Caco-2 (cell line): ENCODE measurements at places on chromosomes 12 and 14.

DNA sequence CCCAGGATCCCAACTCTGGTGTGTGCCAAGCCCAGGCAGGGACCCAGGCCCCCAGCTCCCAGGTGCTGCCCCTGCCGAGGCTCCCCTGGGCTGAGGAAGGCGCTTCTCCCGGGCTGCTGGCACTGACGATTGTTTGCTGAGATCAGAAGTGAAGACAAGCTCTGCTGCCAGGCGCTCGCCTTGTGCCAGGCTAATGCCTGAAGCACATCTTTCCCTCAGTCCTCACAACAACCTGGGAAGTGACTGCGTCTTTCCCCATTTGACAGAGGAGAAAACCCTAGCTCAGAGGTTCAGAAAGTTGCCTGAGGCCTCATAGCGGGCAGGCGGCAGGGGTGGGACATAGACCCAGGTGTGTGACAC is 36.8 kb downstream of the ANKRD9 start:
- DNase-seq, result no peak

GRCh38 chr14:96030108-96030760 is 8.9 kb upstream of the C14orf132 start:
- no peak for DNase-seq

- no peak for DNase-seq
Observed at GRCh38 chr12:129208566-129208965, 355.3 kb downstream of the GLT1D1 start.

DNA sequence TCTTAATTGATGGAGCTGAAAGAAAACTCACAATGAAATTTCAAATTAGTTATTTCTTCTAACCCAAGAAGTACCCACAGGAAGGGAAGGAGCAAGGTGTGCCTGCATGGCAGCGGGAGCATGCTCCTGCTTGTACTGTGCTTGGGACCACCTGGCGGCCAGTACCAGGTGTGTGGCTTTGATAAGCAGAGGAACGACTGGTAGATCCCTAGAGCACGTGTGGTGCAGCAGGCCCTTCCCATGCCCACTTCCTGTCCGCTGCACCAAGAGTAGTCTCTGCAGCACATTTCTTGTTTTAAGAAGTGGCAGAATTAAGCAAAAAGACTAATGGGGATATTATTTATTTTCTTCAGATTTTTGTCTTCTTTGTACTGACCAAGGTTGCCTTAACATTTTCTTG is 122.3 kb upstream of the ATF1 start:
- DNase-seq, result no peak

DNA sequence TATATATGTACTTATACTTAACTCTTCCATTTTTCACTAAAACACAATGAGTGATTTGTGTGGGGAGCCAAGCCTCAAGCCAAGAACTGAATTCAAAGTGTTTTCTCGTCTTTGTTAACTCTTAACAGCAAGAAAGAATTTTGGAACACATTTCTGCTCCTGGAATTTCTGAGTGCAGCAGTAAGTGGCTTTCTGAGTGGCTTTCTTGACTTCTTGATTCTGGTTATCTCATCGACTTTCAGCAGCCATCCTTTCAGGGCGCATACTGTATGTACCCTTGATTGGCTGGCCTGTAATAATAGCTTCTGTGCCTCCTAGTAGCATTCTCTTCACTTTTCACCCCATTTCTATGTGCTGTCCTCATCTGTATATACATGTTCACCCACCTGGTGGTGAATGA is 157.4 kb downstream of the FBXL14 start:
- no peak for DNase-seq

DNA sequence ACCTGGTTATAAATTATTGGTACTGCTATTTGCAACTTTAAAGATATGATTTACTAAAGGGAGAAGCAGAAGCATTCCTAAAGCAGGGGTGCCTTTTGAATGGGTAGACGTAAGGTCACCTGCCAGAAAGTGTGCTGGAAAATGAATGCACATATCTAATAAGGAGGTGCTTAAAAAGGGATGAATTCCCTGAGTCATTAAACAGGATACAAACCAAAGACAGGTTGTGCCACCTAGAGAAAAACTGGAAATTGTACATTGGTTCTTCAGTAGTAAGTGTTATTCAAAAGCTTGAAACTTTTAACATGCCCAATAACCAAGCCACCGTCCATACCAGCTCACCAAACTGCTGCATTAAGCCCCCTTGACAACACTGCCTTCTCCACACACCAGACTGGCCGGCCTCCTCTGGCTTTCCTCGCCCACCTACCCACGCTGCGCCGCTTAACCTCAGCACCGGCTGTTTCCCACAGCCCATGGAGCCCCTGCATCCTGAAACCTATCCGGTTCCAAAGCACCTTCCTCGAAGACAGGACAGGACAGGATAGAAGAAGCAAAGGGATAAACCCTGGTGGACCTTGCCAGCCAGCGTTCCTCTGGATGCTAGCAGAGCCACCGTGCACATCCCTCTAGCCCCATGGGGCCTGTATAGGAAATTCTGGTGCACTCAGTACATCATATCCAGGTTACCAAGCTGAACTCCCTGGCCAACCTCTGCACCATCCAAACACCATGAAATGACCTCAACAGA is 201.5 kb upstream of the CAND1 start:
- DNase-seq, result no peak

DNA sequence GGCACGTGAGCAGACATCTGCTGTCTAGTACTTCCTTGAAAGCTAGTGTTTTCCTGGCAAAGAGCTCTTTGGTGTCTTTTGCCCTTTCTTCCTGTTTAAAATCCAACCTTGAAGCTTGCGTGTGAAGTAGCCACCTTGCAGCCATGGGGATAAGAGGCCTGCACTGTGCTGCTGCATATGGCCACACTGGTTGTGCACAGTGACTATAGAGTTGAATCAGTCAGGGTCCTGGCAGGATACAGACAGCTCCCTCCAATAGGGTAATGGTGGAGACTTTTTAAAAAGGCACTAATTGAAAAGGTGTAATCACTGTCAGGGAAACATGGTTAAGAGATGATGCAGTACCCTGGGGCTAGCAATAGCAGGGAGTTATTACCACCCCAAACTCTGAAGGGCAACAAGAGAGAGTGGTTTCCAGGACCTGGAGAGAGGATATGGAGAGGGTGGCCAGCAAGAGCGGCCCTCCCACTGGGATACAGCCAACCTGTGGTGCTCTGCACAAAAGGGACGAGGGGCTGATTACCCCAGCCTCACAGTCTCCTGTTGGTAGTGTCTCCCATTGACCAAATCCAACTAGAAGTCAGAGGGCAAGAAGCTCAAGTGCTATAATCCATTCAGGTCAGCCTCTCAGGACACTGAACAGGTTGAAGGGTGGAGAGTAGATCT is 4.8 kb upstream of the GLT8D2 start:
- no peak for DNase-seq

- no peak for DNase-seq
Observed at GRCh38 chr12:55906056-55906455, 21.6 kb downstream of the PYM1 start.

GRCh38 chr12:127144770-127145169 is 1122.2 kb upstream of the TMEM132C start:
- no peak for DNase-seq

GRCh38 chr14:68379510-68380328 is 413.1 kb downstream of the ZFP36L1 start:
- DNase-seq, result no peak

DNA sequence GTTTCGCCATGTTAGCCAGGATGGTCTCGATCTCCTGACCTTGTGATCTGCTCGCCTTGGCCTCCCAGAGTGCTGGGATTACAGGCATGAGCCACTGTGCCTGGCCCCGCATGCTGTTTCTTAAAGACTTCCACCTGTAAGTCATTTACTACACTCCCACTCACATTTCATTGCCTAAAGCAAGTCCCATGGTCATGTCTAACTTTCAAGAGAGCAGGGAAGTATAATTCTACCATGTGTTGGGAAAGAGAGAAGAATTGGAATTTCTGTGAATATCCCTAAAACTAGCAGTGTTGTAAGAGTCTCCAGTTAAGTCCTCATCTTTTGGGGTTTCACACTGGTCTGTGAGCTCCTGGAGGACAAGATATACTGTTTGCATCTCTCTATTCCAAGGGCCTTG is 139.7 kb downstream of the EMP1 start:
- no peak for DNase-seq

DNA sequence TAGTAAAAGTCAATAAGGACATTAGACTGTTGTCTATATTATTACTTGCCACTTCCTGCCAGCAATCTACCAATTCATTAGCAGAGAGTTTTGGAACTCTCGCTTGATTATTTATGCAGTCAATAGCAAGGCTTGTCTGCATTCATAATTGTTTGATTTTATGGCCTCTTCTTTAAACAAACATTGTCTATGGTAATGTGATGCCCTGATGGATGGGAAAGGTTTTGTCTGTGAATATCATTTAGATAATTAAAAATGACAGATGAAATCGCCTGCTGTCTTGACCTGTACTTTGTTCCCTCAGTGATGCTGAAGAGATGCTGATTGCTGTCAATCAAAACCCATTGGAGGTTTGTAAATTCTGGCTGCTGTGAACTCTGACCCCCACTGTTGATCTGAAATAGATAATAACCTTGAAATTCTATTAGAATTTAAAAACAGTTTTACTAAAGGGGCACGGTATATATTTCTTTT is 455.3 kb downstream of the NPAS3 start:
- no peak for DNase-seq

- no peak for DNase-seq
Observed at GRCh38 chr12:78888568-78888967, 24.0 kb downstream of the SYT1 start.

DNA sequence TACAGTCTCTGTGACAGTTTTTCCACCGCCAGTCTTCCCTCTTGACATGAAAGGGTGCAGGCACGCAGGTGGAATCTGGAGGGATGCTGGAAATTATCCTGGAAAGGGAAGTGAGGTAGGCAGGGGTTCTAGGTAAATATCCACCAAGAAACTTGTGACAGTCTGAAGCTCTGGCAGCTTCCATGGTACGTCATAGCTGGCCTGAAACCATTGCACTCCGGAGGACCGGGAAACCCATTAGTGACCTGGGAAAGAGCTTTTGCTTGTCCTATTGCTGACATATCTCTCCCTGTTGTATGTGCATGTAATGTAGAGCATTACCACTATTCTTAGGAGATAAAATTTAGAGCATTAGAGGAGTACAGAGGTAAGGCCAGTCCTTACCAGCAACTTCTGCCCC is 275.9 kb downstream of the EGLN3 start:
- DNase-seq, result no peak

DNA sequence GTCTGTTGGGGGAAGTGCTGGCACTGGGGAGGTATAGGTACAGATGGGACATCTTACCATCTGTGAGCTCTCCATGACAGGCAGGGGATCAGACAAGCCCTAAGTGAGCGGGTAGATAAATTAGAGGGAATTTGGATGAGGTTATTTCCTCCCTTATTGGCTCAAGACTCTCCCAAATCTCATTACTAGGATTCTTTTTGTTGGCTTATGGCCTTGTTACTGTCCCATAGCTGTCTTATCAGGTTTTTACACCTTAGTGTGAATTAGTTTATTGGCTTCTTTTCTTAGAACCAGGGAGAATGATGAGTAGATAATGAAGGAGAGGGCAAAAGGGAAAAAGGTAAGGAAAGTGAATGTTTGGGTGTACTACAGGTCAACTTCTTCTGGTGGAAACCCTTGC is 191.1 kb upstream of the PRICKLE1 start:
- no peak for DNase-seq
